Uterus (tissue), 4 donors: ENCODE measurements at places on chromosomes 7 and 10.

GRCh38 chr7:20269726-20270125 is 52.5 kb upstream of the MACC1 start:
- DNase-seq: no peak

- DNase-seq: no peak
Measured at GRCh38 chr7:112134039-112134438, 72.2 kb downstream of the DOCK4 start.

DNA sequence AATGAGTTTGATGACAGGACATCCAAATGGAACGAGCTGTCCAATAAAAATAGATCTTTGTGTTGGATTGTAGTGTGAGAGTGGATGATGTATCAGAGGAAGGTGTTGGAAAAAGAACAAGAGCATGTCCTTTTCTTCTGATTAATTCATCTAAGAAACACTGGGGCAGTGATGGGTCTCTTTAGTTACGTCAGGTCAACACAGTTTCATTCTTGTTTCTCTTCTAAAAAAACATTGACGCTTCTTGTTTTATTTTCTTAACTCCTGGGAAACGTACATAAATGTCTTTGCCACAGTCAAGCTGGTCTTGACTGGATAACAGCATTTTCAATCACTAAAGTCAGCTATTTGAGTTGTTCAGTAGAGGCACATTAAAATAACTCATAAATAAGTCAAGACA is 67.0 kb downstream of the PPP1R9A start:
- no peak for DNase-seq

DNA sequence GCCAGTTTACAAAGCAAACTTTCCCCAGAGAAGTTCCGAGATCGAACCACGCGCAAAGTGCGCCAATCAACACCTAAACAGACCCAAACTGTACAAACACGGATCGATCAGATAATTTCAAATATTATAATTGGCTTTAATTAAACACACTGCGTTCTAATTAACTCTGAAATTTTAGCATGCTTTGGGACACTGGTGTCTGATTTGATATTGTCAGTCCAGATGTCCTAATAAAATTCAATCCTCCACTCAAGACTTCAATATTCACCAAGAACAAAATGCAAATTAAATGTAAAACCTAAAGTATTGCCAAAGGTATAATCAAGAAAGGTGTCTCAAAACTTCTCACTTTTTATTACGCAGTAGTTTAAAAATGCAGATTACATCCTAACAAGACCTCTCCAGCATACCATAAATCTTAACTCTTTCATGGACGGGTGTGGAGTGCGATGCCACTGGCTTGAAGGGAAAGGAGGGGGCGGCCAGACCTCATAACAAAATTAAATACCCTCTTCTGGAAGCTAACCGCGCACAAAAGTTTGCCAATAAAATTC is 5.9 kb upstream of the EBF3 start:
- no peak for DNase-seq

DNA sequence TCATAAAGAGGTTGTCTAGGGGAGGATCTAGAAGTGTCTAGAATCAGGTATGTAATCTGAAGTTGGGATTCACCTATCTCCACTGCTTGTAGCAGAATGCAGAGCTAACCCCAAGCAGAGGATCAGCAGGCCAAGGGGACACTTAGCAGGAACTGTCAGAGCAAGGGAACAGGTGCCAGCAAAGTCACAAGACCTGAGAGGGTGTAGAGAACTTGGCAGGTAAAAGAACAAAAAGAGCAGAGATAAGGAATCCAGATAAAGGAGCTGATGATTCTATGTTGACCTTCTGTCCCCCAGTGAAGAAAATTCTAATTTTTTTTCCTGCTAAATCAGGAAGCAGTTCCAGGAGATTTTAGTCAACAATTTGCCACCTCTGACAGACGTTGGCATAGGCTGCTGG is 91.4 kb upstream of the CCDC71L start:
- no peak for DNase-seq

DNA sequence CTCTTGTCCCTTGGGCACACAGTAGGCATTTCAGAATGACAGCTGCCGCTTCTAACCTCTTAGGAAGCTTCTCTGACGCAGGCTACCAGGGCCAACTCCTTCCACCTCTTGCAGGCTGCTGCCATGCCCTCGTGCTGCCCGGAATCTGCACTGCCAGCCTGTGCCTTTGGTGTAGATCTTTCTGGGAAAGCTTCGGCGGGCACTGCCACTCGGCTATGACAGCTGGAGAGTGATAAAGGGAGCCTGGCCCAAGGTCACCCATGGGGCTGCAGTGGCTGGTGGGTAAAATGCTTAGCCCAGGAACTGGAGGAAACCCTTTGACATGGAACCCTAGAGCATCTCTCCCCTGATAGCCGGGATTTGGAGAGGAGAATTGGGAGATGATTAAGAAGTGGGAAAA is 78.0 kb upstream of the C1QL3 start:
- no peak for DNase-seq

DNA sequence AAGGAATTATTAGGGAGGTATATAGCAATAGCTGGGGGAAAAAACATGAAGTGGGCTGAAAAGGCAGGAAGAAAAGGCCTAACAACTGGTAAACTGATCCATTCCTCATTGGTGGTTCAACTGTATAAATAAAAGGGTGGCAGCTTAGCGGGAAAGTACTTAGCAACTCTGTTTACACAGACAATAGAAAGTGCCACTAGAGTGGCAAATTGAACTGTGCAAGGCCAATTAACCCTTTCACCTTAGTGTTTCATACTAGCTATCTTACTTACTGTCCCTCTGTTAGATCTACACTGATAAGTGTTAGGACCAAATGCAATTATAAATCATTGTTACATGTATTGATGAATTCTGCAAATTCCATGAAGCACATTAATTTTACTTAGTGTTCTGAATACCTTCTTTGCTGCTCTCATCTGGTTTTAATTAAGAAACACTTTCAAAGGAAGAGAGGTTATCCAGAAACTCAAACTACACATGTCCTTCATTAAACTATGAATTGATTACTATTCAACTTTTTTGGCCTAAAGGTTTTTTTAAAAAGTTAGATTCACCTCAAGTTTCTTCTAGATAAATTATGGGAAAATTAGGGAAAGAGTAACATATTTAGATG is 28.0 kb downstream of the DNAJC1 start:
- no peak for DNase-seq

GRCh38 chr7:107686816-107687387 is 26.3 kb downstream of the SLC26A4 start:
- DNase-seq: no peak

DNA sequence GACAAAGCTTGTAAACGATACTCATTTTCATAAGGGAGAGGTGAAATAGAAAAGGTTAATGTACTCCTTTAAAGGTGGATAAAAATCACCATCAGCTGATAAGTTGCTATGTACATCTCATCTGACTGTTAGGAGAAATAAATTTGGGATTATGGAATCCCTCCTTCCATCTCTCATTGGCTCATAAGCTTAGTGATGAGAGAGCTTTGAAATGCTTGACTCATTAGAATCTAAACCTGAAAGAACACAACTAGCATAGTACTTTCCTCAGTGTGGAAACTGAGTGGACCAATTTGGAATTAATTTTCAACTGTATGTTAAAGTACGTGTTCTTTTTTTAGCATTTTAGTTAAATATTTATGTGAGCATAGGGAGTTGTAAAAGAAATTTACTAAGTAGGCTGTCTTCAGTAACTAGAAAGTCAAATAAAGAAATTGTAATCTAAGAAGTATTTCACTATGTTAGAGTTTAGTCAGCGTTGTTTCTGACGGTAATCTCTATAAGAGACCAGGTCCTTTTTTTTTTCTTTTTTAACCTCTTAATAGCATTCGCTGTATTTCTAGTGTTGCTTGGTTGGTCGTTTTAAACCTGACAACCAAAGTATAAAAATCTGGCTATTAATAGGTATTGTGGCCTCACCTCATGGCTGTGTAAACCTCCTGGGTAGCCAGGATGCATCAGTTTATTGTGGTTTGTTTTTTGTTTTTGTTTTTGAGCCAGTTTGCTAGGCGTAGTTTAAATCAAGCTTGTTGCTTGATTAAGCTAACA is 34.4 kb downstream of the FHIP2A start:
- DNase-seq: no peak

DNA sequence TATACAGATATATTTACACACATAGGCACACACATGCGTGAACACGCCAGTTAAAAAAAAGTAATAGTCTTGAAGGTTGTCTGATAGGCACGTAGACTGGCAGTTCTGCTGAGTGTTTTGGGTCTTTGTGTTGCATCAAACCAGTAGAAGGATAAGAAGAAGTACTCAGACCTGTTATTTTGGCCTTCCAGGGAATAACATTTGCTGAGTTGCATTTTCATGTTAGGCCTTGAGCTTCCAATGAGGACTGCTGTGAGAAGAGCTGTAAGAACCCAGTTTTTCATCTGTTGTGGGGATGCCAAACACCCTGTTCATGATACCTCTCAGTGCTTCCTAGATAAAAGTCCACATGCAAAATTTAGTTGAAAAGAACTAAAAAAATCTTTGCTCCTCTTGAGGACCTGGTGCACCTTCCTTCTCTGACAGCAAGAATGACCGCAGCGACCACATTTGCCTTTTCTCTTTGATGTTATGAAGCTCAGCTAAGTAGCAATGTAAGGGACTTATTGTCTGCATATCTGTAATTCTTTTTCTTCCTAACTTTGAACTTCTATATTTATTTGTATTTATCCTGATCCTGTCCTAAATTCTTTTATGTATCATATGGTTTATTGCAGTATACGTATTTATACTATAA is 27.2 kb downstream of the HIPK2 start:
- DNase-seq: no peak

GRCh38 chr10:111127081-111127848 is 50.4 kb downstream of the ADRA2A start:
- DNase-seq: no peak

- no peak for DNase-seq
Measured at GRCh38 chr10:919481-919880, 12.0 kb downstream of the LARP4B start.

- DNase-seq: no peak
Measured at GRCh38 chr7:65325793-65326432, 47.7 kb upstream of the ZNF92 start.

DNA sequence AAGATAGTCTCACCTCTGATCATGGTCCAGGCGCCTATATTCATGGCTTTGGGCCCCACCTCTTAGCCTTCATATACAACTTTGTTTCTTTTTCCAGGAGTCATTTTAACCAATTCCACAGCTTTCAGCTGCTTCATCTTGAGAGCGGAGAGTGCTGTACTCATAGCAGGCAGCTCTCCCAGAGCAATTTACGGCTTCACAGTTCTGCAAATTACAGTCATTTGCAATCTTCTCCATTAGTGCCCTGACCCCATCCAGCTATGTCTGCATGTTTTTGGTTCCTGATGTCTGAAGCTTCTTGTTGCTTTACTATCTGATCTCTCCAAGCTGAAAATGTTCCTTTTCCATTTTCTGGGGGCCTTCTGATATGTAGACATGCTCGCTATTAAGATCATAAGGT is 18.0 kb upstream of the MEST start:
- DNase-seq: no peak

DNA sequence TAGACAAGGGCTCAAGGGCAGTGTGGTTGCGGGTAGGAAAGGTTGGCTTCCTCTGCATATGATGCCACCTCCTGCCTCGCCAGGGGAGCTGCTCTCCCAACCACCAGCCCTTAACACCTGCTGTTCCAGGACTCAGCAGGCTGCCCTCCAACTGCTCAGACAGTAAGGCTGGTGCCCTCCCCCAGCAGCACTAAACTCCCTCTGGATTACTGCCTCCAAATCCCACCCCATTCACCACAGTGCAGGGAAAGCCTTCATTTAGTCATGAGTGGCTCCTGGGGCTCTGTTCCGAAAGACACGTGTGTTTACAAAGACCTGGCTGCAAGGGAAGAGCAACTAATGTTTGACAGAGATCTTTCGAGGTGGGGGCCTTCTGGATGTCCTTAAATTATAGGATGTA is 437.2 kb upstream of the MKI67 start:
- DNase-seq: no peak

GRCh38 chr10:12337453-12338372 is 11.6 kb upstream of the CAMK1D start:
- no peak for DNase-seq

DNA sequence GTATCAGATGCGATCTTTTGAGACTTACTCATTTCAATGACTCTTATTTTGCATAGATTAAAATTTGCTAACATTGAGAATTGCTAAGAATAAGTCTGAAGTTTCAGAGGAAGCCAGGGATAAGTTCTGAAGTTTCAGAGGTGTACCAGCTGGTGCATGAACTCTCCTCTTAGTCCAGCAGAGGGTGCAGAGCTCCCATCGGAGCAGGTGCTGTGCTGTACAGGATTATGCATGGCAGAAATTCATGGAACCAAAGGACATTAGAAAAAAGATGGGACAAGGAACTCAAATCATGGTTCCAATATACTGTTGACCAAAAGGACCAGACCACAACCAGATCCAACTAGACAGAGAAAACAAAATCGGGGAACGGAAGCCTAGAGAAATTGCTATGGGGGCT is 41.9 kb downstream of the MGAM2 start:
- DNase-seq: no peak

- DNase-seq: no peak
Measured at GRCh38 chr7:157429680-157430224, 92.9 kb downstream of the DNAJB6 start.
